ENCODE measurements at places on chromosomes 12 and 14. TPM values are rescaled to one million over a fixed set of nuclear protein-coding genes. Genes with fewer than 3 reads are reported as not detected.
A peak's percentile ranks its signal among the peaks of the same experiment; 100 is the strongest.

DNA sequence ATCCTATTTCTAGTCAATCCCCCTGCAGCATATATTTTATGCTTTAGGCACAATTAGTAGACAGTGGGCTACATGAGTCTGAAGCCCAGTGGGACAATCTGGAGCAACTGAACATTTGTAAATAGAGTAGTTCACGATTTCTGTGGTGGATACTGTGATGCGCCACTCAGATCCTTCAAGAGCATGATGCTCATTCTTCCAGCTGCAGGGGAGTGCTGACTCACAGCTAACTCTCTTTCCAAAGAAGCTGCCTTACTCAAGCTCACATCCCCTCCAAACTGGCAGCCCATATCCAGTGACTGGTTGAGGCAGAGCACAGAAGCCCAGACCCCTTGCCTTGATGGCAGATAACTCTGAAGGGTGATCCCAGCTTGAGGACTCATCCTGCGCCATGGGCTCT is 224.2 kb upstream of the EEA1 start:
- no peak for DNase-seq

DNA sequence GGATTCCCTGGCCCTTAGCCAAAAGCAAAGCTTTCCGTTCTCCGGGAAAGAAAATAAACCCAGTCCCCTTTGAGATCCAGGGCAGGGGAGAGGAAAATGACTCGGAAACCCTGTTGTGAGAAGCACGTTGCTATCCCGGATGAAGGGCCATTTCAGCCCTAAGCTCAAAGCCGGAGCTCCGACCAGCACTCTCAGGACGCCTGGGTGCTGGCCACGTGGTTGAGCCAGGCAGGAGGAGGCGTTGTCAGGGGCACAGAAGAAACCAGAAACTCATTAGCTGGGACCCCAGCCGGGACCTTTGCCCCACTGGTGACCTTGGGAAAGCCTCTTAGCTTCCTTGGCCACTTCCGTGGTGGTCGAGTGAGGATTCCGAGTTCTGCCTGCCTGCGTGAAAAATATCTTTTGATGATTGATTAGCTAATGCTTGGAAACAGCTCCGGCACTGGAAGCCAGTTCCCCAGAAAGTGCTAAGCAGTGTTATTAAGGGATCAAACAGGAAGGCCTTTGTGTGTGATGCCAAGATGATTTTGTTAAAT is 57.6 kb upstream of the FZD10 start:
- peak; percentile 32 for DNase-seq

DNA sequence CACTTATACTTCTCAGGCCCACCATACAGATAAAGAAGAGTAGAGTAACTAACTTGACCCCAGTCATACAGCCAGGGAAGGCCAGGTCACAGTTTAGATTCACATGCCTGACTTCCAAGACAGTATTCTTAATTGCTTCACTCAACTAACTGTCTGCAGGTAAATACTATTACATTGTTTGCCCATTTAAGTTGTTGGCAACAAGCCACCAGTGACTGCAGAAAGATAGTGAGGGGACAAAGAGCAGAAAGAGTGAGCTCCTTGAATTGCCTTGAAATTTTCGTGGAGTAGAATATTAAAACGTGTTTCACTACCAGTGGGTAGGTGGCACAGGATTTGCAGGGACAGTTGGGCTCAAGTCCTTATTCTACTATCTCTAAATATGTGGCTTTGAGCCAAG is 146.3 kb upstream of the RMST start:
- DNase-seq: no peak

DNA sequence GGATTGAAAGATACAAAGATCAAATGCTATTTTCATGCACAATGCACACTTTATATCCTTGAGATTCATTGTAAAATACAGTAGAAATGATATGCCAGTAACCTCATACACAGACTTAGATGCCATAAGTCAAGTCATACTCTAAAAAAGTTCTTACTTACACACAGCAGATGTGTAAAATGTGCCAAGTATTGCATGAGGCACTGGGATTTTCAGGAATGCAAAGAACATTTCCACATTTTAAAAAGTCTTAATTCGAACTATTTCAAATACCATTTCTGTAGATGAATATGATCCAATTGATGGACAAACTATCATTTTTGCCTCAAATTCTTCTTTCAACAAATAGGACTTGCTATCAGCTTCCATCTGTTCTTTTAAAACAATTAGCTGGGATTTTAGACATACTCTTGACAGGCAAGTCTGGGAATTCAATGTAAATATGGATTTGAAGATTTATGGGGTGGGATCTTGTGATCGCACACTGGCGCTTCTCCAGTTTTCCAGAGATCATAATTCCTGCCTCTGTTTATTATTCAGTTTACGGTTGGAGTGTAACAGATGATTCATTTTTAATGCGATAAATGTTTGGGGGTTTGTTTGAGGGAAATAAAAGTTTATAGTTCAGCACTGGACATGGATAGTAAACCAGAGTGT is 183.8 kb downstream of the PAX9 start:
- no peak for DNase-seq

- DNase-seq: no peak
These were observed 14.0 kb upstream of the CRY1 start for GRCh38 chr12:107107381-107107780.

GRCh38 chr12:77060883-77061240 is 4.5 kb downstream of the E2F7 start:
- no peak for DNase-seq

- DNase-seq: no peak
These were observed 104.5 kb downstream of the TGFB3 start for GRCh38 chr14:75877292-75877691.

- no peak for DNase-seq
These were observed 48.7 kb upstream of the ABCC9 start for GRCh38 chr12:21989819-21990412.

- DNase-seq: no peak
These were observed 6.0 kb downstream of the DCTN2 start for GRCh38 chr12:57541001-57541400.

Gene SMCO3
- total RNA-seq: 0.15 TPM

Gene CD27
- total RNA-seq: not detected

All from chondrocyte (in vitro differentiated cells).